Fibroblast of lung (primary cell): ENCODE measurements at places on chromosomes 5 and 9.

DNA sequence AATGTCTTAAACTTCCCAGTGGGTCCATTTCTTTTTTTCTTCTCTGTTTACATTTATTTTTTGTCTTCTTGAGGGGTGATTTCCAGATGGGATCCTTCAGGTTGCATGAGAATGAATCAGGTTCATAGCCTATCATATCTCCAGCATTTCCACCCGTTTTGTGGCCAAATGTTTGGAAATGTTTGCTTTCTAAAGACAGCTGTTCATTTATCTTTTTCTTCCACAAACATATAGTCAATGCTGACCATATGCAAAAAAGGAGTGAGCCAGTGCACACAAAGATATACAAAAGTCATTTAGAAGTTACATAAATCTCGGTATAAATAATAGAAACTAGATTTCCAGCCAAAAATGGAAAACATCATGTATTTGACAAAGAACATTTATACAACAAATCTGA is 71.6 kb upstream of the STC2 start:
- DNase-seq = peak; percentile 88

DNA sequence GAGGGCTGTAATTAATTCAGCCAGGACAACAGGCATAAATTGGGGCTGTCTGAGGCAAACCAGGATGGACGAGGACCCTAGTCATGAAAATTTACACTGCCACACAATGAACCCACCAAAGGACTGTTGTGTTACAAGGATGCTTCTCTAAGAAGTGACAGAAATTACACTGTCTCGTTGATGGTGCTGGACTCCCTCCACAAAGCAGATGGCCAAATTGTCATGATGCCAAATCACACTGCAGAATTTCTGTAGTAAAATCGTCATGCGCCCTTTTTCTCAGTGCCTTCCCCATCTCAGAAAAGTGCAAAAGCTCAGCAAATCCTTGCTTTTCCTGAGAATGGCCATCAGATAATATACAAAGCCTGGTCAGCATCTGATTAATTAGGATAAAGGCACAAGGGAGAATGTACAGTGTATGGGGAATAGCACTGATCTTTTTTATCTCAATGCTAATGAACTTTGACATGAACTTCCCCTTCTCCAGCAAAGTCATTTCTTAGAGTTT is 545.8 kb downstream of the CSNK1G3 start:
- DNase-seq = no peak

DNA sequence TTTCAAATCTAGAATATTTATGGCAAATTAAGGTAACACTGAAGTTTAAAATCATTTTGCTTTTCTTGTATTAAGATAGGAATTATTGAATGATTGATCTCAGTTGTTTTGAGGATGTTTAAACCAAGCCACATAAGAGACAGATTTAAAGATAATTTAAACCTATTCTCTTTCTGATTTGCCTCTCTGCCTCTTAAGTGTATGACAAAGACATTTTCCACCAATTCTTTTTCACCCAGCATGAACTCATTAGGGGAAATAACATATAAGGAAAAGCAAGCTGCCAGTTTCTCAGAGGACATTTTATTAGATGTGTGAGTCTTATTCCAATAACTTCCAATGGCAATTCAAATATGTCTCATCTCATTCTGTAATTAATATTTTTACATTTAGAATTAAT is 568.3 kb upstream of the MEF2C start:
- DNase-seq = no peak

DNA sequence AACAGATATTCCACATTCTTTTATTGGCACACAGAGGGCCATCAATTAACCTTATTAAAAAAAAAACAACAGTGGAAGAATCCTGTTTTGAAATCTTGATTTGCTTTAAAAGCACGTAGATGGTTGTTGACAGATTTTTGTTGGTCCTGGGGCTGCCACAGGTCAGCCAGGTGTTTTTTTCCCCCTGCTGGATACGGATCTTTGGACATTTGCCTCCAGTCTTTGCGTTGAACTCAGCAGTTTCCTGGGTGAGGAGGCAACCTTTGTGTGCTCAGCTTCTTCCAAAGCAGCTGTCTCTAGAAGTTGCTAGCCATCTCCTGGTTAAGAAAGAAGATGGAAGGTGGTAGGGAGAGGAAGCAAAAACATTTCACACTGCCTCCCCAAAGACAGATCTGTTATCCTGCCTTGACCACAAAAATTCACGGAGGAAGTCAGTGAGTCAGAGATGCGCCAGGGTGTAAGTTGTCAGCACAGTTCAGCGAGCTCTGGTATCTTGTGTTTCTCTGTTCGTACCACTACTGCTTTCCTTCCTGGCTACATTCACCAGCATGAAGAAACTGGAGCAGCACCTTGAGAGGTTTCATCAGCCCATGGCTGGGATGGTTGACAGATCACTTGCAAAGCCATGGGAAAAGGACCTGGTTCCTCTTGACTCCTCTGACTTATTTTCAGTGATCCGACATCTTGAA is 207.3 kb downstream of the ARHGAP26 start:
- peak; percentile 53 for DNase-seq

GRCh38 chr5:179801304-179802206 is 5.1 kb downstream of the MGAT4B start:
- DNase-seq = peak; percentile 68

- DNase-seq = peak; percentile 97
These were observed 146.9 kb upstream of the DMRT1 start for GRCh38 chr9:694403-695154.

- DNase-seq = no peak
These were observed 9.6 kb downstream of the ITGA2 start for GRCh38 chr5:52998552-52999313.

- DNase-seq = no peak
These were observed 91.5 kb downstream of the APBA1 start for GRCh38 chr9:69580582-69581214.

DNA sequence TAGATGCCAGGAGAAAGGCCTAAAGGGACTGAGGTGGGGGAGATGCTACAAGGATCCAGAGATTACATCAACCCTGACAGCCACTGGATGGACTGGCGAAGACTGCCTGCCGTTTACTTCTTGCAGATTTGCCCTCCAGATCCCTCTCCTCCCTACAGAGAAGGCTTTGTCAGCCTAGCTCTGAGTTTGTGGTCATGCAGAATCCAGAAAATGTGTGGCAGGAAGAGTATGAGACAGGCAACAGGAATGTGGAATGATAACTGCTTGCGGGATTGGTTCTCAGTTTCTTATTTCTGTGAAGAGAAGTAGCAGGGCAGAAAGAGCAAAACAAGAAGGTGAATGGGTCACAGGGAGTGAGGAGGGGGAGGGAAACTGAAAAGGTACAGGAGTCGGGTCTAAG is 129.6 kb downstream of the TLE1 start:
- DNase-seq = peak; percentile 98
